ENCODE measurements at places on chromosomes 12 and 14. TPM values are rescaled to one million over a fixed set of nuclear protein-coding genes. Genes with fewer than 3 reads are reported as not detected.

ZBTB42 gene
- 5.3 TPM for total RNA-seq

TDRD9 gene
- total RNA-seq: 3.2 TPM

ZNF891 gene
- total RNA-seq: 3.1 TPM

GPR132 gene
- total RNA-seq: 1.8 TPM

CIT gene
- total RNA-seq: 5.4 TPM

TEX52 gene
- total RNA-seq: not detected

RDH12 gene
- not detected for total RNA-seq

OR4K5 gene
- total RNA-seq: not detected

SMOC1 gene
- total RNA-seq: 1.3 TPM

REC8 gene
- 10.2 TPM for total RNA-seq

TMPRSS12 gene
- total RNA-seq: not detected

PEX5 gene
- total RNA-seq: 48.5 TPM

AMIGO2 gene
- 68.1 TPM for total RNA-seq

LIN7A gene
- total RNA-seq: 6.9 TPM

DNA sequence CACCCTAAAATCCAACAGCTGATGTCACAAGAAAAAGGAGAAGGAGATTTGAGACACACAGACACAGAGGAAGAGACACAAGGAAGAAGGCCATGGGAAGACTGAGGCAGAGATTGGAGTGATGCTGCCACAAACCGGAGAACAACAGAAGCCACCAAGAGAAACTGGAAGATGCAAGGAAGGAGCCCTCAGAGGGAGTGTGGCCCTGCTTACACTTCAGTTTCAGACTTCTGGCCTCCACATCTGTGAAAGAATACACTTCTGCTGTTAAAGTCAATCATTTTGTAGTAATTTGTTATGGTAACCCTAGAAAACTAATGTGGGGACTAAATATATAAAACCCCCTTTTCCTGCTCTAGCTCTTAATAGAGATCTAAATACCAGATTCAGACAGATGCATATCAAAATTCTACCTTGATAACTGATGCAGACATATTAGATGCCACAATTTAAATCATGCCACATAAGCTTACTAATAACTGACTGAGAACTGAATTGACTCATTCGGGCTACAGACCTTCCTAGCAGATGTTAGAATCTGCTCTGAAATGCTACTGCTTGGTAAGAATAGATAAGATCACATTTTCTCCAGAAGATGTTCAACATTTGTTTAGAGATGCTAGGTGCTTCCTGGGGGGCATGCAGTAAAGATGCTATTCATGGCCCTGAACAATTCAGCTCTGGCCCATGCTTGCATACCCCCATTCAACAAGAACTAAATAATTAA, 113.1 kb upstream of the CCND2 start:
- no peak overlapping the region for H3K4me3 ChIP-seq
- DNase-seq: no peak
- no peaks in the 10 kb centered on the region for H3K27me3 ChIP-seq
- no peaks in the 10 kb centered on the region for H3K36me3 ChIP-seq
- peaks cover 5% of the 10 kb centered on the region for H3K4me1 ChIP-seq
- H3K27ac ChIP-seq: no peak overlapping the region

- H3K36me3 ChIP-seq: no peaks in the 10 kb centered on the region
- no peaks in the 10 kb centered on the region for H3K4me1 ChIP-seq
- no peak for DNase-seq
- H3K27ac ChIP-seq: no peak overlapping the region
- no peak overlapping the region for H3K4me3 ChIP-seq
- H3K27me3 ChIP-seq: no peaks in the 10 kb centered on the region
Measured at GRCh38 chr12:65082406-65082805, 38.7 kb downstream of the WIF1 start.

- no peaks in the 10 kb centered on the region for H3K4me1 ChIP-seq
- H3K36me3 ChIP-seq: no peaks in the 10 kb centered on the region
- no peak for DNase-seq
Measured at GRCh38 chr12:61414470-61414869, 845.7 kb upstream of the USP15 start.

DNA sequence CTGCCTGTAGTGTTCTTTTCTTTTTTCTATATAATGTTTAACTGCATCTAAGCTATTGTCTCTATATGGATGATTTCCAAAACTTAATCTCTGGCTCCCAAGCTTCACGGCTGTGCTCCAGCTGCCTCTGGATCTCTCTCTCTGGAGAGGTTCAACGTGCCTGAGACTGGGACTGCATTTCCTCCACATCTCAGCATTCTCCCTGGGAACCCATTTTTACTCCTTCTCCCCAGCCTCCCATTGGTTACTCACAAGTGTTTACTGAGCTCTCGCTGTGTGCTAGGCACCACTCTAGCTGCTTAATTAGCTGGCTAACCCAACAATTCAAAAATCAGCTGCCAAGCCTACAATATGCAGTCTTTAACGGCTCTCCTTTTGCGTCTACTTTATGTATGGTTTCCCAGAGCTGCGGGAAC, 34.7 kb downstream of the FBXL14 start:
- H3K27me3 ChIP-seq: no peaks in the 10 kb centered on the region
- H3K4me3 ChIP-seq: no peak overlapping the region
- H3K4me1 ChIP-seq: no peaks in the 10 kb centered on the region

GRCh38 chr14:52706724-52707706, at the start of gene PSMC6:
TSS of gene PSMC6 (plus strand) at chr14:52707200. CDS start at chr14:52707220, 20 bp downstream.
- peaks cover 18% of the 10 kb centered on the region for H3K4me1 ChIP-seq
- peaks cover 36% of the 10 kb centered on the region for H3K36me3 ChIP-seq
- H3K27me3 ChIP-seq: no peaks in the 10 kb centered on the region
- DNase-seq: peak; percentile 96
- H3K27ac ChIP-seq: peak within 1 kb of the TSS; percentile 86

DNA sequence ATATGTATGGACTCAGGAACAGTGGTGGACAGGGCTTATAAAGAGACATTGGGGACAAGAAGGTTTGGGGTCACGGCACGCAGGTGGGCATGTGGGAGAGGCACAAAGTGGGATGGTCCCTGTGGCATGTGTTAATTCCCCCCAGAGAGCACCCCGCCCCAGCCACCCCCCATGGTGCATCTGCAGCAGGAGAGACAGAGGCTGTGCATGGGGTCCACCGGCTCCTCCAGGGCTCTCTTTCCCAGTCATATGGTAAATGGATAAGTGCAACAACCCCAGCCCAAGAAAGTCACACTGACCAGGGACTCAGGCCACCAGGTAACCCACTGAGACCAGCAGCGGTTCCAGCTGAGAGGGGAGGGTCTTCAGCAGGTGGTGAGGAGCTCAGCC, 242.1 kb downstream of the BCL11B start:
- no peak overlapping the region for H3K27ac ChIP-seq
- no peaks in the 10 kb centered on the region for H3K4me1 ChIP-seq

GRCh38 chr12:71567537-71567936, 96.1 kb downstream of the ZFC3H1 start:
- H3K4me3 ChIP-seq: no peak overlapping the region
- H3K27ac ChIP-seq: no peak overlapping the region
- H3K36me3 ChIP-seq: no peaks in the 10 kb centered on the region
- no peaks in the 10 kb centered on the region for H3K4me1 ChIP-seq

GRCh38 chr14:99258876-99259726, 12.9 kb downstream of the BCL11B start:
- no peak overlapping the region for H3K27ac ChIP-seq
- H3K36me3 ChIP-seq: no peaks in the 10 kb centered on the region
- no peaks in the 10 kb centered on the region for H3K27me3 ChIP-seq
- H3K4me1 ChIP-seq: no peaks in the 10 kb centered on the region
- no peak for DNase-seq
- no peak overlapping the region for H3K4me3 ChIP-seq

DNA sequence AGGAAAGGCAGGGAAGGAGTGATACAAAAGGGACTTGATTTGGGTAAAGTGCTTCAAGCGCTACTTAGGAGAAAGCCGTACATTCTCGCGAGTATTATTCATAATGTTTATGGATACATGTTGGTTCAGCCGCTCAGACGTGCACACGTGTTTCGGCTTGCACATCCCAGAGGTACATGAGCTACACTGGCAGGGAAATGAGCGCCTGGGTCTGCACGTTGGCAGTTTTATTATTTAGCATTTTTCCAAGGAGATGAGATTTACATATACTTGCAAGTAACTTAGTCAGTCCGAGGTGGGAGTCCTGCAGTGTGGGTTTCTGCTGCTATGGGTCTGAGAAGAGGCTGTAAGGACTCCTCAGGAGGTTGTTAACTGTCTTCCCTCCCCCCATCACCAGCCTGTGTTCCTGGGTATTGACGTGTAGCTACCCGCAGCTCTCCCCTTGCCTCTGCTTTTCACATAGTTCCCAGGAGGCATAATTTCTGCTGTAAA, 1.5 kb downstream of the PRKCH start:
- peaks cover 16% of the 10 kb centered on the region for H3K4me1 ChIP-seq
- peak overlapping the region; percentile 49 for H3K4me3 ChIP-seq
- no peaks in the 10 kb centered on the region for H3K36me3 ChIP-seq
- DNase-seq: no peak

DNA sequence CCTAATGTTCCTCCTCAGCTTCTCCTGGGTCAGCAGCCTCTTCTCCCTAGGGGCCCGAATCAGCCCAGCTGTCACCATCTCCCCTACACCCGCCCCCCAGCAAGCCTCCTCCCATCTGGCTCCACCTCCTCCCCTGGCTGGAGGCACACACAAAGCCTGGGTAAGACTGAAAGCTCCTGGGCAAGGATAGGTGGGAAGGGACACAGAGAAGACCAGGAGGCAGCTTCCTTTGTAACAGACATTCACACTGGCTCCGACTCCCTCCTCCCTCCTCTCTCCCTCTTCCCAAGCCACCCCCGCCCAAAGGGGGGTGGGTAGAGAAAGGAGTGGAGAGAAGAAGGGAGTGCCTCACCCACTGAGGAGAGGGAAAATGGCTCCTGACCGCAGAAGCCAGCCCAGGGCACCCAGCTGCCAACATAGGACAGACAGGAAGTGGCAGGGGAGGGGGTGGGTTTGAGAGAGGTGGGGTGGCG, 4.0 kb downstream of the CHD4 start:
- H3K36me3 ChIP-seq: peaks cover 39% of the 10 kb centered on the region
- H3K4me1 ChIP-seq: peaks cover 40% of the 10 kb centered on the region
- peak overlapping the region; percentile 100 for H3K27ac ChIP-seq
- peak; percentile 79 for DNase-seq
- no peaks in the 10 kb centered on the region for H3K27me3 ChIP-seq
- H3K4me3 ChIP-seq: peak overlapping the region; percentile 2

- H3K27me3 ChIP-seq: no peaks in the 10 kb centered on the region
- DNase-seq: no peak
Measured at GRCh38 chr12:62296001-62296400, 35.8 kb downstream of the USP15 start.

GRCh38 chr14:89289477-89289876, 127.6 kb downstream of the FOXN3 start:
- H3K27me3 ChIP-seq: no peaks in the 10 kb centered on the region
- no peak for DNase-seq
- H3K4me3 ChIP-seq: no peak overlapping the region
- no peaks in the 10 kb centered on the region for H3K4me1 ChIP-seq

- no peaks in the 10 kb centered on the region for H3K4me1 ChIP-seq
- H3K27ac ChIP-seq: no peak overlapping the region
- H3K4me3 ChIP-seq: no peak overlapping the region
- H3K27me3 ChIP-seq: no peaks in the 10 kb centered on the region
- H3K36me3 ChIP-seq: no peaks in the 10 kb centered on the region
Measured at GRCh38 chr12:3564411-3564810, 73.4 kb downstream of the PRMT8 start.

DNA sequence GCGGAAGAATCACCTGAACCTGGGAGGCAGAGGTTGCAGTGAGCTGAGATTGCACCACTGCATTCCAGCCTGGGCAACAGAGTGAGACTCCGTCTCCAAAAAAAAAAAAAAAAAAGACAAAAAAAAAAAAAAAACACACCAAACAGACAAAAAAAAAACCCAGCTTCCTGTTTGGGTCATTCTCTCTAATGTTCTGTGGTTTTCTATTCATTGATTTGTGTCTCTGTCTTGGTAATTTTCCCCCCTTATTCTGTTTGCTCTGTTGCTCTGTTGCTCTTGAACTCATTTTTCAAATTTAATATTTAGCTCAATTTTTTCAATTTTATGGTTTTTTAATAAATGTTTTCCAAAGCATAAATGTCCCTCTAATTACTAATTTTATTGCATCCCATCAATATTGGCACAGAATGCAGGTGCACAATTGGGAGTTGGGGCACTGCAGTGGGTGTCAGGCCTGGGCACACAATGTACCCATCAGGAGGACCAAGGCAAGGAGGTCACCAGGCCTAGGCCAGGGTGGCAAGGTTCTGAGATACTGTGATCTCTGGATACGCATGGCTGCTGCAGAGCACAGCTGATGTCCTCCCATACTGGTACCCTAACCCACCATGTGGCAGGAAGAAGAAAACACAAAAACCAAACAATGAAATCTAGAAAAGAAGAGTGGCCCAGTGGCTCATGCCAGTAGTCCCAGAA, 8.0 kb upstream of the GNPTAB start:
- H3K27me3 ChIP-seq: no peaks in the 10 kb centered on the region
- no peaks in the 10 kb centered on the region for H3K36me3 ChIP-seq
- H3K4me3 ChIP-seq: no peak overlapping the region
- H3K4me1 ChIP-seq: no peaks in the 10 kb centered on the region
- no peak overlapping the region for H3K27ac ChIP-seq

- H3K27ac ChIP-seq: no peak overlapping the region
- no peaks in the 10 kb centered on the region for H3K4me1 ChIP-seq
- H3K4me3 ChIP-seq: no peak overlapping the region
- no peaks in the 10 kb centered on the region for H3K36me3 ChIP-seq
- DNase-seq: no peak
Measured at GRCh38 chr12:100904270-100904669, 109.7 kb downstream of the ANO4 start.

DNA sequence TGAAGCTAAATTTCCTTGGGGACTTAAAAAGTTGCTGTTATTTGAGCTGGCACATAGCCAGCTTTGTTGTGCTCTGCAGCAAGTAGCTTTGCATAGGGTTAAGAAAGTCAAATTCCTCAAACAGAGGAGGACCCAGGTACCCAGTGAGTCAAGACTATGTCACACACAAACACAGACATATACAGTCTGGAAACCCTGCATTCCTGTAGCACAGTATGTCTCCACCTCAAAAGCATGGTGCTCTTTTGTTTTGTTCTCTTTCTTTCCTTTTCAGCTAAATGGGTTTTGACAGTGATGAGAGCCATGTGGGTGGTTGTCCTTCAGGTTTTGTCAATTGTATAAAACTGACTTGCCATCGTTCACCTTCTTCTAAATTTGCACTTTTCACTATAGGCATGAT, 179.6 kb upstream of the DIO2 start:
- no peaks in the 10 kb centered on the region for H3K36me3 ChIP-seq
- no peak overlapping the region for H3K4me3 ChIP-seq
- no peak overlapping the region for H3K27ac ChIP-seq

- no peak for DNase-seq
- no peaks in the 10 kb centered on the region for H3K27me3 ChIP-seq
- no peak overlapping the region for H3K4me3 ChIP-seq
- no peak overlapping the region for H3K27ac ChIP-seq
Measured at GRCh38 chr12:90199006-90199405, 490.4 kb upstream of the ATP2B1 start.

DNA sequence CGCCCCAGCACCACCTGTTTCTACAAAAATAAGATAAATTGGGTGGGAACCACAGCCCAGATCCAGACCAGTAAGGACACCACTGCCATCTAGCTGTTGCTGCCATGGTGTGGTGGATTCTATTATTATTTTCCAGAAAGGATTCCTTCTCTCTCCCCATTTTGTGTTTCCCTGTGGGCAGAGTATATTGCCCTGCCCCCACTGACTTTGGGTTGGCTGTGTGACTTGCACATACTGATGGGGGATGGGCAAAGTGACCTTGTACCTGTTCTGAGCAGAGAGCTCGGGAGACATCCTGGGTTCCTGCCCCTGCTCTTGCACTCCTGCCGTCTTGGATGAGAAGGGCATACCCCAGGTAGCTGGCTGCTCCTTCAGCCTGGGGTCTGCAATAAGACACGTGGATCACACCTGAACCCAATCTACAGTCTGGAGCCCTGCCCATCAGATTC, 24.3 kb downstream of the MOAP1 start:
- no peak for DNase-seq
- no peaks in the 10 kb centered on the region for H3K36me3 ChIP-seq
- H3K4me3 ChIP-seq: no peak overlapping the region

All from sigmoid colon (tissue), 7 donors.